ENCODE measurements at places on chromosomes 2 and 18.

- DNase-seq = peak; percentile 50
Measured at GRCh38 chr2:165957030-165957675, 3.6 kb upstream of the TTC21B start.

DNA sequence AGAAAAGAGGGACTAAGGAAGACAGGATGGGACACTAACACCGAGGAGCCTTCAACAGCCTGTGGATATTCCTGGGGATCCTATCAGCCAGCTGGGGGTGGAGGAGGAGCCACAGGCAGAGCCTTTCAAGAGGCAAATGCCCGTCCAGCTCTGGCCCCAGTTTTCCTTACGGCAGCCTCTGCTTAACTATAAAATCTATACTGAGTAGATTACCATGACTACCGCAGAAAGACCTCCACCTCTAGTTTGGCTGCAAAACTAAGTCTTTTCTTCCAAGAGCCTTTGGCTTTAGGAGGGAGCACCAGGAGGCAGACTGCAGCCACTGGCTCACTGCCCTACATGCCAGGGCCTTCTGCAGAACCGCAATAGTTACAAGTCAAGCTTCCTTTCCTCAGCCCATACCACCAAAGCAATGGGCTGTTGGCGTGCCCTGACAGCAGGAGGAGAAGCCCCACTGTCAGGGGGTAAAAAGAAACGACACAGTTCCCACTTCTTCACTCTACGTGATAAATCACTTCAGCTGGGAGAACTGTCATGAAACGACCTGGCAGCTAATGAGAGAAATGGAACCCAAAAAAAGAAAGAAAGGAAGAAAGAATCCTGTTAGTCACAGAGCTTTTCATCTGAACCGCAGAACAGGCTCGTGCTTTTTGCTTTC, 25.1 kb upstream of the CREB1 start:
- no peak for DNase-seq

DNA sequence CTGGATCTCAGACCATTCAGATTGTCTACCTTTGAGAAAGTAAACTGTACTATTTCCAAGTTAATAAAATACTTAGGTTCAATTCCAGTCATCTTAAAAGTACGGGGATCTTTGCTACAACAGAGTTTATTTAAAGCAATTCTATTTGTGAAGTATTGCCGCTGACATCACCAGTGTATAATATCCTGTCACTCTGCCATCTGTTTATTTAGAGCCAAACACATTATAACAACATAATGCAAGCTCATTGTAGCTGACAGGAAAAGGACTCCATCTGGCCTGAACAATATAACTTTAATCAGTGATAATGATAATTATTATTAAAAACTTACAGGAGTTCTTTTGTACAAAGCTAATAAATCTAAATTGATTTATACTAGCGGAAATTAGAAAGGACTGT, 786.8 kb downstream of the ERBB4 start:
- DNase-seq = no peak

DNA sequence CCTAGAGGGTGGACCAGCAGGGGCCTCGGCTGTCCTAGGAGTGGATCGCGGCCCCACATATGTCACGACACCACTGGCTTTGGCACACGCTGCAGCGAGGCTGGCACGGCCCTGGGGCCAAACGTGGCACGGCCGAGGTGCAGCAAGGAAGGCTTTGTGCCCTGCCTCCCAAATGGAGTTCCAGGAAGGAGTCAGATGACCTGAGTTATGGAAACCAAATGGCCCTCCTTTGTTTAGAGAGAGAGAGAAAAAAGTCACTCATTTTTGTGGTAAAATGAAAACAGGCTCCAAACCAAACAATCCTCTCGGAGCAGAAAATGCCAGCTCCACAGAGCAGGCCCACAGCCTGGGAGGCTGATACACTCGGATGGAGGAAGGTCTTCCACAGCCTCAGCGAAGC, 105.6 kb downstream of the ANTXR1 start:
- DNase-seq = no peak

Measured in psoas muscle (tissue), 8 donors.